ENCODE measurements at places on chromosomes 5 and 9. TPM values are rescaled to one million over a fixed set of nuclear protein-coding genes. Genes with fewer than 3 reads are reported as not detected.

Gene RGS7BP
- total RNA-seq: 3.5 TPM

Gene AK8
- total RNA-seq: 0.42 TPM

Gene PCDH1
- total RNA-seq: 38.4 TPM

Gene PCDHB16
- total RNA-seq: 3.6 TPM

Gene OGN
- 23.3 TPM for total RNA-seq

Gene PKD2L2
- not detected for total RNA-seq

Gene GLRA1
- not detected for total RNA-seq

Gene FOXI1
- not detected for total RNA-seq

Gene NUTM2F
- not detected for total RNA-seq

Gene SYK
- 9.1 TPM for total RNA-seq

Gene C6
- total RNA-seq: 6.3 TPM

Gene SET
- total RNA-seq: 239 TPM

Gene NHP2
- total RNA-seq: 109 TPM

Gene HDHD3
- 9.1 TPM for total RNA-seq

Gene THBS4
- 29.7 TPM for total RNA-seq

Gene DNLZ
- total RNA-seq: 34.8 TPM

Gene PPP2R2B
- 1.9 TPM for total RNA-seq

Gene SLC35D2
- 29.5 TPM for total RNA-seq

Gene SLIT3
- total RNA-seq: 81.8 TPM

Gene PRPF4
- 18.1 TPM for total RNA-seq

Gene MARCOL
- total RNA-seq: not detected

Gene MYMK
- total RNA-seq: not detected

Measured in esophagus muscularis mucosa (tissue), 4 donors.